ENCODE measurements at places on chromosomes 5 and 9.

DNA sequence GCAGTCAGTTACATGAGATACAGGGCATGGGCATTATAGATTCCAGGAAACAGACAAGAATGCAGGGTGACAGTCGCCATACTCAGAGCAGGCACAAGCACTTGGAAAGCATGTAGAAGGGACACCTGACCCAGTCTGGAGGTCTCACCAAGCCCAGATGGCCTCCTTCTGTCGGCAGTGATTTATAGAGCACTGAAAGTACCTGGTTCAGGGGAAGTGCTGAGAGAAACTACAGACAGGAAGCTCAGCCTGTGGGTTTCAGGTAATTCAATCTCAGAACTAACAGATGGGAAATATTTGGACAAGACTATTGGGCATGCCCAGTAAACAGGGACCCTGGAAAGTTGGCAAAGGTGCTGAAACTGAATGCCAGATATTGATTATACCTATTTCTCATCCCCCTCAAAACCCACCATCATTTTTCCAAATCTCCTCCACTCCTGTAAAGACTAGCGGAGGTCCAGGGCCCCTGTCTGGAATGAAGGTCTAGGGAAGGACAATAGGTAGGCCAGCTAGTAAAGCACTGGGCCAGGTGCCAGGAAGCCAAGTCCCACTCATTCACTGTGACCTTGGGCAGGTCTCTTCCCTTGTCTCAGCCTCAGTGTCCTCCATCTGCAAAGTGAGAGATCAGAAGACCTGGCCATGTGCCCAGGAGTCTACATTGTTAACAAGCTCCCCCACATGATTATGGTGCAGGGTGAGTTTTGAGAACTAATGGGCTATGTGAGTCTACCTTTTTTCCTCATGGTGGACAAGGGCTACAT, 26.9 kb downstream of the KLHL3 start:
- DNase-seq, result no peak

DNA sequence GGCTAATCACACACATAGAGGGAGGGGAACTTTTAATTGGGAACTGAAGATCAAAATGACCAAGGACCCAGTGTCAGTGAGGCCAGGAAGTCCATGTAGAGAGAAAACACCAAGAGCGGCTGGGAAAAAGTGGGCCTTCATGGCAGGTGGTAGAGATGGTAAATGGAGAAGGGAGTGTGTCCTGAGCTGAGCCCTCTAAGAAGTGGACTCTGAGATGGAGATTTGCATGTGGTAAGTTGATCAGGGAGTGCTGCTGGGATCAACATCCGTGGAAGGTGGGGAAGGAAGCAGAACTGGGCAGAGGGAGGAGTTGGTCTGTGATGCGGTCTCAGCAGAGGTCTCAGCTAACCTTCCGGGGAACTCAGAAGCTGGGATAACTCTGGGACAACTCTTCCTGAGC, 18.9 kb upstream of the PDZD2 start:
- DNase-seq, result no peak

GRCh38 chr5:149348518-149348917, 3.2 kb downstream of the GRPEL2 start:
- no peak for DNase-seq

DNA sequence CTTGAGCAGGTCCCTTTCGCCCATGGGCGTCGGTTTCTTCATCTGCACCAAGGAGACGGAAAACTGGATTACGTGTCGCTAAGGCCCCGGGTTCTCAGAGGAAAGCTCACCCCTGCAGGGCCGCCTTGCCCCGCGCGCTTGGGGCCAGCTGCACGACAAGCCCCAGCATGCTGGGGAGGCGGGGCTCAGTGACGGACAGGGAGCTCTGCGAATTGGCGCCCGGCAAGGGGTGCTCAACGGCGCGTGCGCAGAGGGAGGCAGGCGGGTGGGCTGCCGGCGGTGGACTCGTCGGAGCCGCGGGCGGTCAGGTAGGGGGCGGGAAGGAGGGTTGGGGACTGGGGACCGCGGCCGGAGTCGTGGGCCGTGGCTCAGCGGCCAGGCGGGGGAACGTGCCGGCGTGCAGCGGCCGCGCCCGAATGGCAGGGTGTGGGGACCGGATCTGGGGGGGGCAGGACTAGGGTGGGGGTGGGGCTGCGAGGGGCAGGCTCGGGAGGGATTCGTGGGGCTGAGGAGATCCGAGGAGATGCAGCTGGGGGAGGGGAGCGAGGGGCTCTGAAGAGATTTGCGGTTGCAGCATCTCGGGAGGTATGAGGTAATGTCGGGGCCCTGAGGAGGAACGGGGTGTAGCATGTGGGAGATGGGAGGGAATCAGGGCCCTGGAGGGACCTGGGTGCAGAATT, at the start of gene TRIM32:
Gene TRIM32, plus strand, starts transcription at position 232 of the 680 bp plus-strand sequence. CDS start 10,438 bp downstream, outside the sequence.
- DNase-seq, result peak; percentile 95

- DNase-seq, result peak; percentile 66
Measured at GRCh38 chr5:98927242-98927988, 1.4 kb downstream of the CHD1 start.

DNA sequence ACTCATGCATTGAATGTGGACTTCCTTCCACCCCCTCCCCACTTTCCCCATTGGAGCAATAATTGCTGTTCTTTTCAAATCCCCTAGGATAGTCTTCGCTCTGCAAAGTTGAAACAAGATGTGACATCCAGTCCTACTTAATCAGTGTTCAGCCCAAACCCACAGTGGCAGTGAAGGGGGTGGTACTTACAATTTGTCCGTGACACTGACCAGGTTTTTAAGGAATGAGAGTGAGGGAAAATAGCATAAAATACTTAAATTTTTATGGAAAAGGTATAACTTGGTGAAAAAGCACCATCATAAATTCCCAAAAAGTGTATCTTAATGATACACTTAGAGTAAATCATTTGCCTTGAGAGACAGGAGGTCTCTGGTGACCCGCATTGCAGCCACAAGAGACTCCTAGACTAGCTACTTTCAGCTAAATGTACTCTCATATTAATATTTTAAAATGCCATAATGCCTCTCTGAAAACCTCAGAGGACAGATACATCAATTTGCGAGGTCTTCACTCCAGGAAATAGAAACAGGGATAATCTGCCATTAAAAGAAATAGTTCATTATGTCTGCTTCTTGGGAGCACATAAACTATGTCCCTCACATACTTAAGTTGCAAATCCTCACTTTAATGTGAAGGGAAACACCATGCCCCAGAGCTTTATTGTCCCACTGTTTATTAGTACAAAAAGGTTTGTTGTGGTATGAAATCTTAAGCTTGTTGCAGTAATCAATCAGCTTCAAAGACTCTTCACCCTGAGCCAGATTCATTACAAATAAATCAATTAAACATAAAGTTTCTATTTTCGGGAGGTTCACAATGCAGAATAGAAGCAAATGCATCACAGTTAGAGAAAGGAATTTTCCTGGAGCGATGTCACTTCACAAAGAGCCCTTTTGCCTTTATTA, 343.6 kb upstream of the ISL1 start:
- no peak for DNase-seq

GRCh38 chr9:34691936-34692315, 850 bp upstream of the CCL19 start:
- DNase-seq, result no peak
